Stimulated activated CD4-positive, alpha-beta T cell treated with anti-CD3 and anti-CD28 coated beads, TNF-alpha, amount 100 ng/mL, for 1 hour (primary cell): ENCODE measurements at places on chromosomes 1 and 21.

- DNase-seq, result no peak
Measured at GRCh38 chr1:150582371-150582770, 3.0 kb upstream of the MCL1 start.

DNA sequence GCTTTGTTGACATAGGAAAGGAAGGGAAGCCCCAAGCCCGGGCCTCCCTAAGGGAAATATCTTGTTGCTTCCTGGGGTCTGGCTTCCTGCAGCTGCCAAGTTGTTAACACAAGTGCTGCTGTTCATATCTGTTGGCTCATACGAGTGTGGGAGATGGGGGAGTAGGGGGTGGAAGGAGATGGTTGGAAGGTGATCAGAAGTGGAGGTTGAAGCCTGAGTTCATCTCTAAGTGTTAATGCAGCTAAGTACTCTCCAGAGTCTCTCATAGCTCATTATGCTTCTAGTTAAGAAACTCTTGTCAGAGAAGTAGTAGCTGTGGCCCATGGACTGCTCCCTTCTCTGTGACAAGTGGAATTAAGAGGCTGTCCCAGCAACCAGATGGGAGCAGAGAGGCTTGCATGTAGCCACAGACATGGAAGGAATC, 319.2 kb upstream of the SPAG17 start:
- no peak for DNase-seq

GRCh38 chr1:111221633-111222291, 5.8 kb upstream of the CHI3L2 start:
- no peak for DNase-seq

- DNase-seq, result no peak
Measured at GRCh38 chr1:9037476-9038337, 11.5 kb upstream of the SLC2A7 start.

DNA sequence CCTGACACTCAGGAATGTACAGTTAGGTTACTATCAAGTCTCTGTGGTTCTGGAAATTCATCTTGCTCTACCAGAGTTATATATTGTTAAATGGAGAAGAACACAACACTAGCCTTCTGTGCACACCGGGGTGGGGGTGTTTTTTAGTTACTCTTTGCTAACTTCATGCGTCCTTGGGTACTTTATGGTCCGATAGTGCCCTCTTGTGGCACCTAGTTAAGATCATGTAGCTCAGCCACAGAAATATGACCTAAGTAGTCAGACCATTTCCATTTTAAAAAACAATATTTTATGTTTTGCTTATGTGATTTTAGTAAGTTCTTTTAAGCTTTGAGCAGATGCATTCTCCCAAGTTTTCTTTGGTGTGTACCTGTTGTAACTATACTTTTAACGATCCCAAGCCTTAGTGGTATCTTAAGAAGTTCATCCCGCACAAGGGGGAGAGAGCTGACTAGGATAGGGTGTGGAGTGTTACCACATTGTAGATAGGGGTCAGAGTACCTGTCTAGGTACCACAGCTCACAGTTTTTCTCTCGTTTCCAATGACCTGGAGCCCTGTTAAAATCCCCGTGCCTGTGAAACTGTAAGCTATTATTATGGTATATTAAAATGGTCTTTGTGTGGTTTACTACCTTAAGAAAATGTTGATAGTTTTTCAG, 20.6 kb upstream of the SH3D21 start:
- DNase-seq, result peak; percentile 15

DNA sequence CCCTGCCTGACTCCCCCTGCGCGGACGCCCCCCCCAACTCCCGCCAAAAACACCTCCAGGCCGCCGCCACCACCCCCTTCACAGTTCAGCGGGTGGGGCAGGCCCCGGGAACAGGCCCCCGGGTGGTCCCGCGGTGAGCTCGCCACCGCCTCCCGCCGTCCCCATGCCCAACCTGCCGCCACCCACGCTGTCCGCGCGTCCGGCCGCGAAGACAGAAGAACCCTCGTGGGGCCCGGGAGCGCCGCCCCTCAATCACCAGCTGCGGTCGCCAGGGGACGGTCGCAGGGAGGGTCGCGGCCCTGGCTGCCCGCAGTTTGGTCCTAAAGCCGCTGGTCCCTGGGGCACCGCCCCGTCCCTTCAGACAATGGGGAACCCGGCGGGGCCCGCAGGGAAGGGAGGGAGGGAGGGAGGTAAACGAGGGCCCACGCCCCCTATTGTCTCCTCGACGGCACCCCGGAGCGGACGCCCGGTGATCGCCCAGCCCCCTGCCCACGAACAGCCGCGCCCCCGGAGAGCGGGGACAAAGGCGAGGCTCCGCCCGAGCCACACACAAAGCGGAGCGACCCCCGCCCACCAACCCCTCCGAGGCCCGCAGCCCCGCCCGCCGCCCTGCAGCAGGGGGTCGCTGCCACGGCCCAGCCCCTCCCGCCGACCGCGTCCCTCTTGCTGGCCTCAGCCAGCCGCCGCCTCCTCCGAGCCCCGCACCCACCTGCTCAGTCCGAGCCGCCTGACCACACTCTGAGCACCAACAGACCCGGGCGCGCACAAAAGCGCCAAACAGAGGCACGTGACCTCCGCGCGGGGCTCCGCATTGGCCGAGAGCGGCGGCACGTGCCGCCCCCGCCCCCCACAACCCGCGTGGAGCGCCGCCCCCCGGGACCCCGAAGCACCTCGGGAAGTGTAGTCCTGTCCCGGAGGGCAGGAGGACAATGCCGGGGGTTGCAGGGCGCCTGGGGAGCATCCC, at the start of gene STMN1:
TSS of gene STMN1 (minus strand) at position 740 of the 964 bp plus-strand sequence. CDS start 1,743 bp downstream, outside the sequence.
- DNase-seq, result peak; percentile 75

GRCh38 chr1:214827883-214828282, 224.9 kb downstream of the CENPF start:
- DNase-seq, result no peak
